ENCODE measurements at places on chromosomes 1 and 21. TPM values are rescaled to one million over a fixed set of nuclear protein-coding genes. Genes with fewer than 3 reads are reported as not detected.

The GABPB2 gene
- polyA plus RNA-seq, result 2.6 TPM

The MX1 gene
- 6.4 TPM for polyA plus RNA-seq

The PLXNA2 gene
- 42.6 TPM for polyA plus RNA-seq

The MPL gene
- polyA plus RNA-seq, result 0.14 TPM

The UBL4B gene
- polyA plus RNA-seq, result not detected

The AGT gene
- not detected for polyA plus RNA-seq

The PAFAH2 gene
- 5.0 TPM for polyA plus RNA-seq
